ENCODE measurements at places on chromosomes 1 and 21.

GRCh38 chr1:81374481-81374880 is 426.3 kb upstream of the ADGRL2 start:
- no peak for DNase-seq

GRCh38 chr1:7002728-7003127 is 217.5 kb downstream of the CAMTA1 start:
- no peak for DNase-seq

- no peak for DNase-seq
These were observed 3.8 kb upstream of the RGSL1 start for GRCh38 chr1:182446033-182446669.

GRCh38 chr1:51287966-51288365 is 42.4 kb downstream of the TTC39A start:
- no peak for DNase-seq

- no peak for DNase-seq
These were observed 24.8 kb upstream of the ZMYM4 start for GRCh38 chr1:35243691-35244090.

- no peak for DNase-seq
These were observed 748 bp upstream of the ATP6V0B start for GRCh38 chr1:43973981-43974442.

- DNase-seq, result no peak
These were observed 33.6 kb downstream of the RGS21 start for GRCh38 chr1:192350356-192350755.

All from stimulated activated CD8-positive, alpha-beta memory T cell treated with anti-CD3 and anti-CD28 coated beads, Interleukin-7, amount 100 ng/mL, for 24 hours (primary cell).